NCI-H524 treated with DMSO at 0.1 percent for 48 hours (cell line): ENCODE measurements at places on chromosomes 7 and 10.

DNA sequence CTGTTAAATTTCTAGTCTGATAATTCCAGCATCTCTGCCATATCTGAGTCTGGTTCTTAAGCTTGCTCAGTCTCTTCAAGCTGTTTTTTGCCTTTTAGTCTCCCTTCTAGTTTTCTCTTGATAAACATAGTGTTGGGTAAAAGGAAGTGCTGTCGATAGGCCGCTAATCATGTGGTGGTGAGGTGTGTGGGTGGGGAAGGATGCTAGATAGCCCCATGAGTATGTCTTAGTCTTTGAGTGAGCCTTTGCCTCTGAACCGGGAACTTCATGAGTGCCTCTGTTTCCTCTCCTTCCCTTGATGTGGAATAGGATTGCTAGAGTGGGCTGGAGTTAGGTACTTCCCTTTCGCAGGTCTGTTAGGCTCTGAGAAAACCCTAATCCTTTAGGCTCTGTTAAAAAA, 441.8 kb downstream of the INHBA start:
- no peak for DNase-seq

DNA sequence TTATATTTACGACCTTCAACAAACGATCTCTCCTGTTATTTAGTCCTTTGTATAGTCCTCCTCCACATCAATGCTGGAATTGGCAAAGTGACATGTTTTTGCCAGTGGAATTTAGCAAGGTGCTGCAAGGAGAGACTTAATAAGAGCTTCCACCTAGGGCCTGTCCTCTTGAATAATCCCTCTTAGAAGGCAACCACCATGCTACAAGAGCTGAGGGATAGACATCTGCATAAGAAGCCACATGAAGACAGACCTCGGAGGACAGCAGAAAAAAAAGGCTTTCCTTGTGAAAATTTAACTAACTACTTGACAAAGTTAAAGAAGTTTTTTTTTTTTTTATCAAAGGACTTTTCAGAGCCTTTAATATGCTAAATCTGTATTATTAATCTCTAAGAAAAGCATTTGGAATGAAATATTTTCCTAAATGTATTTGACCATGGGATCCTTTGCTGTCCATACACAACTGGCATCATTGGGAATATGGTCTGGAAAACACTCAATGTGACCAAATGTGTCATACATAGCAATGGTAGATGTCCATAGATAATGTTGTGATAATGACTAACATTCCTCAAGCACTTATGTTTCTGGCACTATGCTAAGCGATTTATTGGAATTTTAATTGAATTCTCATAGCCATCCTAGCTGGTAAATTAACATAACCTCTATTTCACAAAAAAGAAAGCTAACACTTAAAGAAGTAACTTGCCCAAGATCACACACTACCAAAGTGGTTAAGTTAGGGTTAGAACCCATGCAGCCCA, 13.2 kb downstream of the HYCC1 start:
- DNase-seq, result no peak

DNA sequence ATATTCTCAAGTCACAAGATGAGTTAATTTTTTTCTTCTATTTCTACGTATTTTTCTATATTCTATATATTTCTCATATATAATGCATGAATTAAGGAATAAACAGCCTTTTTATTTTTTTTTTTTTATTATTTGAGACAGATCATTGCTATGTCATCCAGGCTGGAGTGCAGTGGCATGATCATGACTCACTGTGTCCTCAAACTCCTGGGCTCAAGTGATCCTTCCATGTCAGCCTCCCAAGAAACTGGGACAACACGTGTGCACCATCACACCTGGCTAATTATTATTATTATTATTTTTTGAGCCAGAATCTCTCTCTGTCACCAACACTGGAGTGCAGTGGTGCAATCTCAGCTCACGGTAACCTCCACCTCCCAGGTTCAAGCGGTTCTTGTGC, 1.5 kb downstream of the CLDN12 start:
- no peak for DNase-seq

DNA sequence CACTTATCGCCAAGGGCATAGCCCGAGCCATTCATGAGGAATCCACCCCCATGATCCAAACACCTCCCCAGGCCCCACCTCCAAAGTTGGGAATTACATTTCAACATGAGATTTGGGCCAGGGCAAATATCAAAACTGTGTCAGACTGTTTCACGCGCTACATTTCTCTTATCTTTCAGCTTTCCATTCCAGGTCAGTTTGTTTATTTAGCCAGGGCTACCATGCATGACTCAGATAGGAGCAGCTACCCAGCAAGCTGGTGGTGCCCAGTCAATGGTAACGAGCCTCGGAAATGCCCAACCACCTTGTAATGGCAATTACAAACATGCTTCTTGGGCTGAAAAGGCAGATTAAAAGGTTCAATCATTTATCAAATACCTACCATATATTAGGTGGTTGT, 43.6 kb upstream of the BAMBI start:
- DNase-seq, result no peak

GRCh38 chr10:73772281-73773151, 9.3 kb upstream of the CHCHD1 start:
- DNase-seq, result no peak

DNA sequence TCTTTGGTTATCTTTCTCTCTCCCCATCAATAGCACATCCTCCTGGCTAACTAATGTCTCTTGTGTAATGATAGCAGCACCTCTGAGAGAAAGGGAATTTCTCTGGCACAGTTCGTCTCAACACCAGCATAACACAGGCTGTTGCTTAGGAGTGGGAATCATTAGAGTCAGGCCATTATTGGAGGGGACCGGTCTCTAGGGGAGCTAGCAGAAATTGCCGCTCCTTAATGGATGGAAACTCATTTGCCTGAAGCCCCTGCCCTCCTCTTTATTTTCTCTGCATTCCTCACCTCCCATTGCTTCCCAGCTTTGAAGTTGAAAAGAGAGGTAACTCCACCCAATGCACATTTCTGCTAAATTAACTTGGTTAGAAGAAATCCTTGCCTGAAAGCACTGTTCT, 11.9 kb downstream of the LRRC4 start:
- DNase-seq, result no peak

DNA sequence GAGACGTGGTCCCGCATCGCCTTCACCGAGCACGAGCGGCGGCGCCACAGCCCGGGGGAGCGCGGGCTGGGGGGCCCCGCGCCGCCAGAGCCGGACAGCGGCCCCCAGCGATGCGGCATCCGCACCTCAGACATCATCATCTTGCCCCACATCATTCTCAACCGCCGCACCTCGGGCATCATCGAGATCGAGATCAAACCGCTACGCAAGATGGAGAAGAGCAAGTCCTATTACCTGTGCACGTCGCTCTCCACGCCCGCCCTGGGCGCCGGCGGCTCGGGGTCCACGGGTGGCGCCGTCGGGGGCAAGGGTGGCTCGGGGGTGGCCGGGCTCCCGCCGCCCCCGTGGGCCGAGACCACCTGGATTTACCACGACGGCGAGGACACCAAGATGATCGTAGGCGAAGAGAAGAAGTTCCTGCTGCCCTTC, 737 bp downstream of the CNNM2 start:
- DNase-seq, result no peak

DNA sequence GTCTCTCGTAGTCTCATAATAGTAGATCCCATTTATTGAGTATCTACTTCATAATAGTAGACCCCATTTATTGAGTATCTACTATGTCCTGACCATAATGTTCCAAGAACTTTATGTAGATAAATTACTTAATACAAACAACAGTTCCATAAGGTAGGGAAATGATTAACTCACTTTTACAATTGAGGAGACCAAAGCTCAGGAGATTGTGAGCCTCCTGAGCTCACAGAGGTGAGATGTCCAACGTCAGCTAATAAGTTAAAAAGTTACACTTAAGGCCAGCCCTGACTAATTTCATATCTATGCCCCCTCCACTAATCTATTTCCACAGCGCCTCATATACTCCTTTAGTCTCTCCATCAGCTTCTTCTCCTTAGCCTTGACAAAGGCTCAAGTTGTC, 17.5 kb upstream of the GGCT start:
- no peak for DNase-seq

DNA sequence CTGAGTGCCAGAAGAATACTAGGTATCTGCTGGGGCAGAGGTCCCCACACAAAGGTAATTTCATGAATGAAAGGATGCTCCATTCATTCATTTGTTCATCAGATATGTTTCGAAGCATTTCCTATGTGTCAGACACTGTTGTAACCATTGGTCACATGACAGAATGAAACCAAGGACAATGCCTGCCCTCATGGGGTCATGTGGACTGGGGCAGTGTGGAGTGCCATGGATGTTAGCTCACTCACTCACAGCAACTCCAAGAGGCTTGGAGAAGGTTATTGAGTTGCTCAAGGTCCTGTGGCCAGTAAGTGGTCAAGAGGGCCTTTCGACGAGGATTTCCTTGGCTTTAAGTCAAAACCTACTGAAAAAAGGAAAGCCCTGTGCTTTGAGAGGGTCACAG, 223.5 kb downstream of the ARHGAP12 start:
- no peak for DNase-seq

GRCh38 chr7:157610671-157611295, 274.0 kb downstream of the DNAJB6 start:
- no peak for DNase-seq

GRCh38 chr7:1579481-1580421, 9.9 kb upstream of the PSMG3 start:
- DNase-seq, result no peak

- no peak for DNase-seq
Measured at GRCh38 chr7:94478648-94479214, 30.9 kb upstream of the CASD1 start.

GRCh38 chr10:25465582-25466372, 291.0 kb downstream of the GPR158 start:
- DNase-seq, result no peak

DNA sequence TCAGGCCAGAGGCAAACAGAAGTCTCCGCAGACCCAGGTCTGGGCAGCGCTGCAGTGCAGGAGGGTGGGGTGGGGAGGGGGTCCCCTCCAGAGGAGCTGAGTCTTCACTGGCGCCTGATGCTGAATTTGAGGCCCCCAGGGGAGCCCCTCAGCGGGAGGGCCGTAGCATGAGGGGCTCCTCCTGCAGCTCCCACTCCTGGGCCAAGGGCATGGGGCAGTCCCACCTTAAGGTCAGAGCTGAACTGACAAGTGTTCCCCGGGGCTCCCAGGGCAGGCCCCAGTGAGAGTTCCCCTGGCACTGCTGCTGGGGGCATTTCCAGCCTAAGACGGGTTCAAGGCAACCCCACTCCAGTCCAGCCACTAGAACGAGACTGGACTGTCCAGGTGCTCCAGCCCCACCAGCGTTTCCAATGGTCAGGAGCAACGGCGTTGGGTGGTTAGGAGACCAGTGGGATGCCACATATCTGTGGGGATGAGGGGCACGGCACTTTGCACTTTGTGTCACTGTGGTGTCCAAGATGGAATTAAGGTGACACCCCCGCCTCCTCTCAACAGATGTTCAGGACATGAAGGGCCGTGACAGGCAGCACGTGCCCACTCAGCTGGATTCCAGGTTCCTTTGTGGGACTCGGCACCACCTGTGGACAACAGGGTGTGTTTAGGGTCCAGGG, 139.1 kb downstream of the PTPRN2 start:
- DNase-seq, result no peak

DNA sequence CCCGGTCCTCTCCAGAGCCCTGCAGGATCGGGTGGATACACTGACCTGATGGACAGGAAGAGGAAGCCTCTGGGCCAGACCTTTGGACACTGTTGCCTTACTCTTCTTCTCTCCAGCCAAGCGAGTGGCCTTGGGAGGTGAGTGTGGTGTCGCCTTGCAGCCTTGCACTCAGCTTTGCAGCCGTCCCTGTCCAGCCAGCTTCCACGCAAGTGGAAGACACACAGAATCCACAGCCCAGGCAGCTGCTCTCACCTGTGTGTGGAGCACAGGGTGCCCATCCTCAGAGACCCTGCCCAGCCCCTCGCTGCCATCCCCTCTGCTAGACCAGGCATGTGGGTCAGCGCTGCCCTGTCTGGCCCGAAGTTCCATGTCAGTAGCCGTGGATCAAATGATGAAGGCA, 239.1 kb downstream of the EBF3 start:
- DNase-seq, result no peak

GRCh38 chr10:47363781-47364180, 15.6 kb downstream of the RBP3 start:
- DNase-seq, result no peak

DNA sequence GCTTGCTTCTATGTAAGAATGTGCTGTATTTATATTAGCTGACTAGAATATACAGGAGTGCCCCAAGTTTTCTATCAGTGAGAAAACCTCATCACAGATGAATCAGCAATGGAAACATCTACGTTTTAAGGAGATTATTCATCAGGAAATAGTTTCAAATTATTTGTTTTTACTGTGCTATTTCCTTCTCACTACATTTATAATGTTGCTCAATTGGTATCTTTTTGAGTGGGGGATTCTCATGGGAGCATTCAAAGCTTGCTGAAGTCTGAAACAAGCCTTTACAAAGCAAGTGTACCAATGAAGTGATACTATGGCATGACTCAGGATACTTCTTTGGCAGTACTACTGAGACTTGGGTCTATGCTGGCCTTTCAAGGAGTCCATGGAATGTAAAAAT, 191.1 kb upstream of the SLC26A5 start:
- DNase-seq, result no peak
